Left ventricle myocardium superior (tissue), 1 donor: ENCODE measurements at places on chromosomes 11 and 22.

- DNase-seq: no peak
These were observed 270.8 kb downstream of the SBF2 start for GRCh38 chr11:10023212-10023611.

DNA sequence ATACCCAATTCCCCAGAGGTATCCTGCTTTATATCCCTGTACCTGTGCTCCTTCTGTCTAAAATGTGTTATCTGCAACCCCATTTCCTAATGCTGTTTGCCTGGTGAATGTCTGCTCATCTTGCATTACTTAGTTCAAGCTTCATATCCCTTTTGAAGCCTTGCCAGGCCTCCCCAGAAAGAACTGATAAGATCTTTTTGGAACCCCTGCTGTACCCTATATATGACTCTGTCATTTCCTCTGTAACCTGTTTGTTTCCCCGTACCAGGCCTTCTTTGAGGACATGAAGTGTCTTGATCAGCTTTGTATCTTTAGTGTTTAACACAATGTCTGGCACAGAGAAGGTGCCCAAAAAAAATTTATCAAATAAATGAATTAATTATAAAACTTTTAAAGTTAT is 77.6 kb downstream of the LIF start:
- DNase-seq: no peak

DNA sequence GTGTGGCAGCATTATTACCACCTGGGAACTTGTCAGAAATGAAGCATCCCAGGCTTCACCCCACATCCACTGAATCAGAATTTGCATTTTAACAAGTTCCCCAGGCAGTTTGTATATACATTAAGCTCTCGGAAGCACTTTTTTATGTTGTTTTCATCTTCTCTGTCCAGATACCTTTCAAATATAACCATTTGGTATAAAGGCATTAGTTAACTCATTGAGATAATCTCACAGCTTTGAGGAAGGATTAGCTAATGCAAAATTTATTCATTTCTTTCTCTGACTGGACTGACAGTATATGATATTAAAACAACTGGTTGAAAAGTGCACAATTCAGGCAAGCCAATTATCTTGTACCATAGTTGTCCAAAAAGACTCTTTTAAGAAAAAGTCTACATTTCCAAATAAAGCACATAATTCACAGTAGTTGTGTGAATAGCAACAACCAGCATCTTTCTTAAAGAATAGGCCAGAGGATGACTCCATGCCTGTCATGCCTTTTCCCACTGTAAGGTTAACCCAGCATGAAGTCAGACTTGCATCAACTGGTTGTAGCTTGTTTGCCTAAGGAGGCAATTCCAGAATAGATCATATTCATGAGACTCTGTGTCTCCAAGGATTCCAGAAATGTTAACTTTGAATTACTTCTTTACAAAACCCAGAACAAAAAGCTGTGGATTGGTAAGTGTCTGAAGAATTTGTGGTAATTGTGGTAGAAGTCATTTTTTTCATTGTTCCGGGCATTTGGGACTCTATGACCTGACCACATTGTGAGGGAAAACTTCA is 254.3 kb upstream of the SESN3 start:
- DNase-seq: no peak

DNA sequence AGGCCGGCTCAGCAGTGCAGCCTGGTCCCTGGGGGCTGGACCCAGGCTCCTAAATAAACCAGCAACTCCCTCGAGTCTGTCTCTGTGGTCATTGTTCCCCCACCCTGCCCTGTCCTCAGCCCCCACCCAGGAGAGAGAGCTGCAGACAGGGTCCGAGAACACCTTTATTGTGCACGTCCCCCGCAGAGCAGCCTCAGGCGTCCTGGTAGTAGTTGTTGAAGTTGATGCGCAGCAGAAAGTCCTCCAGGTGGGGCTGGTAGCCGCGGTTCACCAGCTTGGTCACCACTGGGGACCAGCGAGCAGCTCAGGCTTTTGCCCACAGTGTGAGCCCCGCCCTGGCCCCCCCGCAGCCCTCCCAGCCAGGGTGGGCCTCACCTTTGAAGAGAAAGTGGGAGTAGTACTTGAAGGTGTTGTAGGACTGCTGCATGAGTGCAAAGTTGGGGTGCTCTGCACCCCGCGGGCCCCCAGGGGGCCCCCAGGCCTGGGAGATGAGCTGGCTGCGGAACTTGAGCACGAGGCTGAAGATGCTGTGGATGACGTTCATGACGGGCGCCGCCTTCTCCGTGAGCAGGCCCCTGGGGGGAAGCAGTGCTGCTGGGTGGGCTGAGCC is 16.8 kb downstream of the SELENOO start:
- peak; percentile 21 for DNase-seq

GRCh38 chr11:75028321-75028720 is 39.6 kb downstream of the NEU3 start:
- no peak for DNase-seq

DNA sequence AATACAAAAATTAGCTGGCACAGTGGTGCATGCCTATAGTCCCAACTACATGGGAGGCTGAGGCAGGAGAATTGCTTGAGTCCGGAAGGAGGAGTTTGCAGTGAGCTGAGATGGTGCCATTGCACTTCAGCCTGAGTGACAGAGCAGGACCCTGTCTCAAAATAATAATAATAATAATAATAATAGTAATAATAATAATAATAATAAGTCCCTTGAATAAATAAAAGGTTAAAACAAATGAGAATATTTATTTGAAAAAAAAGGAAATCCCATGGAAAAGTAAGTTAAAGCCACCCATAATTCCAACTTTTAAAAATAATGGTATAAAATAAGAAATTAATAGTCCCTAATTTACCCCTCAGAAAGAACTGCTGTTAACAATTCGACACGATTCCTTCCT is 10.0 kb upstream of the NAV2 start:
- DNase-seq: no peak

DNA sequence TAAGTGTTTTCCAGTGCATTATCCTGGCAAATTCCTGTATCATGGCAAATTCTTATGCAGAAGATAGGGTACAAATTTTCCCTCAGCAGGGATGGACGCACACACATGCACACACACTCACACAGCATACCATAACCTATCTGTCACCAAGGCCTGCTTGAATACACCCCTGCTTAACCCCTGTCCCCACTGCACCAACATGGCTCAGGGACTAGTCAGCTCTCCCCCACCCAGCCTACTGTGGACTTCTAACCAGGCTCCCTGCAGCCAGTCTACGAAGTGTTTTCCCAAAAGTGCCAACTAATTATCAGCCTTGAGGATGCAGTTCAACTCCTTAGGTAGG is 63.1 kb downstream of the RAB30 start:
- DNase-seq: no peak

DNA sequence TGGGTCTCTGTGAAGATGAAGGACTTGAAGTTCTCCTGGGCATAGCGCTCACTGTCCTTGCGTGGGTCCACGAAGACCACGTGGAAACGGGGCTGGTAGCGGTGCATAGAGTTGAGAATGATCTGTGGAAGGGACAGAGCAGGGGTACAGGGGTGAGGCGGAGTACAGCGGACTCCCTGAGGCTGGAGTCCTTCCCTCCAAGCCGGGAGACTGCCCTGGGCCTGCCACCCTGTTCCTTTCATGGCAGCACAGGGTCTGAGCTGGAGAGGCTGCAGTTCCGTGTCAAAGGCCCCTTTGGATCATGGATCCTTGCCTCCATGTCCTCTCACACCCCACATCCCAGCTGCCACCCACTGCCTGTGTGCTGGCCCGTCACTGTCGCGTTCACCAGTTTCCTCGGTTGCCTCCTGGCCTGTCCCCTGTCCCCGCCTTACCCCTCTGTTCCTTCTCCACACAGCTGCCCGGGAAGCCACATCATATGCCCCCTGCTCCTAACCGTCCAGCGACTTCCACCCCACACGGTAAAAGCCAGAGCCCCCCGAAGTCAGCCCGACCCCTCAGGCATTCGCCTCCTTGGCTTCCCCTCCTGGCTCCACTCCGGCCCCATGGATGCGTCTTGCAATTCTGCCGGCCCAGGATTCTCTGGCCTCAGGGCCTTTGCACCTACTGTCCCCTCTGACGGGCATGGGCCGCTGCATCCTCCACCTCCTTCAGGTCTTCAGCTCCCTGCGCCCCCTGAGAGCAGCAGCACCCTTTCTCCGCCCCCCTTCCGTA is 3.4 kb upstream of the NUDT8 start:
- no peak for DNase-seq
